Amniotic epithelial cell (primary cell): ENCODE measurements at places on chromosomes 7 and 10.
A peak's percentile ranks its signal among the peaks of the same experiment; 100 is the strongest.

- no peak for DNase-seq
Observed at GRCh38 chr7:142108728-142109505, 2.6 kb upstream of the MGAM2 start.

DNA sequence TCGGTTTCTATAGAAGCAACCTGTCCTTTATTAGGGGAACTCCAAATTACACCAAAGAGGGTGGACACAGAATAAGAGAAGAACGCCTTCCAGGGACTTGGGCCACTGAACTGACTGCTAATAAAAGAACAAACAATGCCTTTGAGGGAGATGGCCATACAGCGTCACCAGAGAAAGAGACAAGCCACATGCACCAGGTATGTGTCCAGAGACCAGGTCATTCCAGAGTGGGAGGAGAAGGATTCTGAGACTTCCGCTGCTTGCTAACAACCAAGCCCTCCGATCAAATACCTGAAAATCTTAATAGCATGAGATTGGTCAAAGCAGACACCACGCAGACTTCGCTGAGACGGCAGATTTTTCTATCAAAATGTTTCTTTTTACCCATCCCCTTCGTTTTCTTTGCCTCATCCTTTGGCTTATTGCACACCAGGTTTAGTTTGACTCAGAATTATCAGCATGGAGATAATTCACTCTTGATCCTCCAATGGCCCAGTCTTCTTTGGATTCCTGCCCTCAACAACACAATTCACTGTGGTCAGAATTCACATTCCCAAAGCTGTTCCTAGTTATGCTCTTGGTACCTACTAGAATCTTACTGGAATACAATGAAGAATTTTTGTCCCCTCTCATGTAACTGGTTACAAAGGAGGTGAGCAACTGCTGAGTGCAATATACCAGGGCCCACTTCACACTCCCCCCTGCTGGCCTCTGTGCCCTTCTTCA lies 87.4 kb upstream of the DDC start:
- peak; percentile 83 for DNase-seq

DNA sequence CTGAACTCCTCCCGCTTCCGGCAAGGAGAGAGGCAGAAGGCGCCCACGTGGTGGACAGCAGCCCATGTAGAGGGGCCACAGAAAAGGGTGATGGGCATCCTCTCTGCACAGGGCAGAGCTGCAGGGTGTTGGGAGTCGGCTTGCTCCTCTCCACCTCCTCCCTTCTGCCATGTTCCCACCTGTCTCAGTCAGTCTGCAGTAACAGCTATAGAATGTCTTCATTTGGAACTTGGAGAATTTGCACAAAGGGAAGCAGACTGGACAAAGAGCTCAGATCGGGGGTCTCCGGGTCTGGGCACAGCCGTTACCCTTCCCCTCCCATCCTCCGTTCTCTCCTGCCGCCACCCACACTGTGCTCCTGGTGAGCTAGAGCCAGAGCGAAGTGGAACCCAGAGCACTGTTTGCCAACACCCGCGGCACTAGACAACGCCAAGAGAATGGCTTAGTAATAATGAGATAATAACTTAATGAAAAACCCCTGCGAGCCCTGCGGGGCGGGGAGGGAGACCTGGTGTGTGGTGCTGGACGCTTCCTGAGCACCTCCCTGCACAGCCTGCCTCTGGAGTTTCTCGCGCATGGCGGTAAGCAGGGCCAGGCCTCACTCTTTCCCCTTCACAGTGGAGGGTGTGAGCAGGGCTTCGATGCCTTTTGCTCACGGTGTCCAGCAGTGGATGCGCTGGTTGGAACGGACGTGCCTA lies 254.7 kb downstream of the PAXIP1 start:
- no peak for DNase-seq

GRCh38 chr10:4191894-4192293 lies 406.9 kb upstream of the KLF6 start:
- DNase-seq, result no peak

GRCh38 chr10:118447478-118448270 lies 105.5 kb upstream of the FAM204A start:
- DNase-seq, result no peak

GRCh38 chr7:31092606-31093005 lies 40.5 kb downstream of the ADCYAP1R1 start:
- DNase-seq, result no peak

- DNase-seq, result peak; percentile 33
Observed at GRCh38 chr7:65477326-65477725, 103.7 kb downstream of the ZNF92 start.

DNA sequence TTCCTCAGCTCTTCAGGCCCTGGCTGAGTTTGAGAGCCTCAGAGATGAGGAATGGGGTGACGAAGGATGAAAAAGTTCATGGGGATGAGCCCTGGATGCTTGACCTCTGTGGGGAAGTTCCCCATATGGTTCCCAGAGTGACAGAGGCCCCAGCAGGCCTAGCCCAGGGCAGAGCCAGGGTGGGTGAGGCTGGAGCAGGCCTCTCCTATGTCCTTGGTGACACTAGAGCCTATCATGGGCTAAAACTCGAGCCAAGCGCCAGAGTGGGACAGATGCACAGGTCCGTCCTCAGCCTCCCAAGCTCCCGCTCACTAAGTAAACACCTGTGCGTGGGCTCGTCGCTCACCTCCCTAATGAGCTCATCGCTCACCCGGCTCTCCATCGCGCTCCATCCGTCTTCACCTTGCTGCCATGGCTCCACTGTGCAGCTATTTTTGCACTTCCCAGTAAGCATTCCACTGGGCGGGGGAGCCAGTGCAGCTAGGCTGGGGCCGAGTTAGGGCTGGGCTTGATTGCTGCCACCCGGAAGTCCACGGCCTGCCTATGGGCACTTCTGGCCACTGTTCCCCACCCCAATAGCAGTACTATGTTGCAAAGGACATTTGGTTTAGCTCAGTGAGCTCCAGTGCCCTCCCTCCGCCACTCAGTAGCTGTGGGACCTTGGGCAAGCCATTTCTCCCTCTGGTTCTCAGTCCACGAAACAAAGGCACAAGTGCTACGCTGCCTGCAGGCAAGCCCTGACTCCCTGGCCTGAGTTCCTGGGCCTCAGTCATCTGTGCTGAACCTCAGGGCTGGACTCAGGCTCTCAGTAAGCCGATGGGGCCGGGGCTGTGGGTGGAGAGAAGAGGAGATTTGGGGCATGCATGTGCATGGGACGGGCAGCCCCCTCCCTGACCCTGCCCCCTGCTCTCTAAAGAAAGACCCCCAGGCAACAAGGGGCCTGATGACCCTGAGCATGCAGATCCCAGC lies 117.3 kb upstream of the PCBD1 start:
- DNase-seq, result no peak

DNA sequence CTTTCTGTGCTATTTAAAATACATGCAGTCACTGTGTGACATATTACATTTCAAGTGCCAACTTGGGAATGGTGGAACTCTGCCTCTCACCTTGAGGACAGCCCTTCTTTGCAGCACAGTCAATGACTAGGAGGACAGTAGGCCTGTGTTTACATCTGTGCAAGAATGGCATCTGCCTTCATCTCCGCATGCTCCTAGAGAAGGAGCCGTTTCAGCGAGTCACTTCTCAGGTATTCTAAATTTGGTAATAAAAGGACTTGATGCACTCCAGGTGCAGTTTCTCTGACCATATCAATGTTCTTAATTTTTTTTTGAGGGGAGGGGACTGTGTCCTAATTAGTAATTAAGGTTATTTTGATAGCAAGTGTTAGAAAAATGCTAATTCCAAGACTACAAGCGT lies 128.9 kb downstream of the SDK1 start:
- no peak for DNase-seq
